ENCODE measurements at places on chromosomes 13 and 19.

GRCh38 chr13:74316547-74316946 is 182.3 kb upstream of the KLF12 start:
- no peak for DNase-seq

- no peak for DNase-seq
Measured at GRCh38 chr13:20528452-20528851, 2.8 kb upstream of the CRYL1 start.

DNA sequence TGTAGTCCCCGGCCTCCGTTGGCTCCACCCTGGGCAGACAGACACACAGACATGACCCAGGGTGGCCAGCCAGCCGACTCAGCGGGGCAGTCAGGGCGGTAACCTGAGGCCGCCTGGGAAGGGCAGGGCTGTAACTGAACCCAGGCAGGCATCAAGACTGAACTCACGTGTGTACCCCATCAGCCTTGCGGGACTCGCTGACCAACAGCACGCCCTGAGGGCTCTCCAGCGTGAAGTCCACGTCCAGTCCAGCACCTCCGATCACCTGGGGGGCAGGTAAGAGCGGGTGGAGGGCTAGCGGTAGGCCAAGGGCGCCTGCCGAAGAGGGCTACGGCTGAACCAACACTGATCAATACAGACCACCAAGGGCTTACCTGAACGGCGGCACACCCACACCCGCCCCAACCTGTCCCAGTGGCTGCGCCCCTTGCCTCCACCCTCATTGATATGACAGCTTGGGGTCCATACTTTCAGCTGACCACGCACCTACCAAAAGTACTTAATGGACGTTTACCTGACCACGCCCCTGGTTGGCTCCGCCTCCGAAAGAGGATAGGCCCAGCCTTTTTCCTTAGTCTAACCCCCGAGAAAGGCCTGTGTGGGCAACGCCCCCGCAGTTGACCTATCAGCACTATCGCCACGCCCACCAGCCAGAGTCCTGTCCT is 791 bp downstream of the TMED1 start:
- DNase-seq = no peak

DNA sequence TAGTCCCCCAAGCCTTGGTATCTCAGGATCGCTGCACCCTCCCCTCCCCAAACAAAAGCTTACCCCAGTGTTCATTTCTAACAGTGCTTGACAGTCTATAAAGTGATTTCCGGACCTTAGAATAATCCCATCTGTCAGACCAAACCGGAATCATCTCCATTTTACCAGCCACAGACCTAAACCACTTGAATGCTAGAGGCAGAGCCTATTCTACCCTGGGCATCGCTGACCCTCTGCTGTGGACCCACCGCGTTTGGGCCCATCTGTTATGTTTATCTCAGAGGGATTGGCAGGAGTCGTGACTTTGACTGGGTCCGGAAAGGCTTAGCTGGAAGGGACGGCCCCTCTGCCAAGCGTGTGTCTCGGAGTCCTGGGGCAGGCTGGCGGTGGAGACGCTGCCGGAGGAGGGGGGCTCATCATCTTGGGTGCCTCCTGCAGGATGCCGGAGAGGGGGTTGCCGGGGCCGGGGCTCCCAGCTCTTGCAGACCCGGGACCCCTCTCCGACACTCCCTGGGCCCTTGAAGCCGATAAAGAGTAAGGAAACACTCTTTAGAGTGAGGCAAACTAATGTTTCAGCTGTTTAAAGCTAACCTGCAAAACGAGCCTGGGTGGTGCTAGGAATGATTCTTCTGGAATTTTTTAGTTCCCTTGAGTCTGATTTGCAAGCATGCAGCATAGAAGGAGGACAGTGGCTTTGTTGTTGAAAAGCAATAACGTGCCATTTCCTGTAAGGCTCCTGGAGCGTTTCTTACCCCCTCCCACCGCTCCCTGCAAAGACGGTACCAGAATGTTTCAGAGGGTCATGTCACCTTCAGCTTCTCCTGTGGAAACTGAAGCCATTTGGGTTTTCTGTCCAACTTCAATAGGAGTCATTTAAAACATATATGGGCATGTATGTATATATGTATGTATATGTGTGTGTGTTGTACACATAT is 1.3 kb downstream of the SLC25A42 start:
- no peak for DNase-seq

- DNase-seq = no peak
Measured at GRCh38 chr13:68908879-68909278, 1198.7 kb upstream of the ATXN8OS start.

DNA sequence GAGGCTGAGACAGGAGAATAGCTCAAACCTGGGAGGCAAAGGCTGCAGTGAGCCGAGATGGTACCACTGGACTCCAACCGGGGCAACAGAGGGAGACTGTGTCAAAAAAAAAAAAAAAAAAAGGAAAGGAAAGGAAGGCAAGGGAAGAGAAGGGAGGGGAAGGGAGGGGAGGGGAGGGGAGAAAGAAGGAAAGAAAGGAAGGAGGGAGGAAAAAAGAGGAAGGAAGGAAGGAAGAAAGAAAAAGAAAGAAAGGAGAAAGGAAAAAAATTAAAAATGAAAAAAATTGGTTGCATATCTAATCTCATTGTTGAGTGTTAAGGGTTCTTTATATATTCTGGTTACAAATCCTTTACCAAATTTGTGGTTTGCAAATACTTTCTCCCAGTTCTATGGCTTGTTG is 45.7 kb downstream of the ACSBG2 start:
- no peak for DNase-seq

DNA sequence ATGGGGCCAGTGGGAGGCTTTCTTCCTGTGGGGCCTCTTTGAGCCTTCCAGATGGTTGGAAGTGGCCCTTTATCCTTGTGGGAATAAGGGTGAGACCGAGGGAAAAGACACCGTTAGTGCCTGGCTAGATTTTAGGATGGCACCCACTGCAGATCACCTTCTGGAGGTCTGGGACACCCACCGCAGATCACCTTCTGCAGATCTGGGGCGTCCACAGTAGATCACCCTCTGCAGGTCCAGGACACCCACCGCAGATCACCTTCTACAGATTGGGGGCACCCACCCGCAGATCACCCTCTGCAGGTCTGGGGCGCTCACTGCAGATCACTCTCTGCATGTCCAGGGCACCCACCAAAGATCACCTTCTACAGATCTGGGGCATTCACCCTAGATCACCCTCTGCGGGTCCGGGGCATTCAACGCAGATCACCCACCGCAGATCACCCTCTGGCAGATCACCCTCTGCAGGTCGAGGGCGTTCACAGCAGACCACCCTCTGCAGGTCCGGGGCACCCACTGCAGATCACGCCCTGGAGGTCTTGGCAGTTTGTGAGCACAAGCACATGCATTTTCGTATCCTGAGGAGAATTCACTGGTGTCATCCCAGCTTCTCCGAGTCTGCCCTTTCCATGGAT is 153.4 kb upstream of the TSHZ3 start:
- no peak for DNase-seq

DNA sequence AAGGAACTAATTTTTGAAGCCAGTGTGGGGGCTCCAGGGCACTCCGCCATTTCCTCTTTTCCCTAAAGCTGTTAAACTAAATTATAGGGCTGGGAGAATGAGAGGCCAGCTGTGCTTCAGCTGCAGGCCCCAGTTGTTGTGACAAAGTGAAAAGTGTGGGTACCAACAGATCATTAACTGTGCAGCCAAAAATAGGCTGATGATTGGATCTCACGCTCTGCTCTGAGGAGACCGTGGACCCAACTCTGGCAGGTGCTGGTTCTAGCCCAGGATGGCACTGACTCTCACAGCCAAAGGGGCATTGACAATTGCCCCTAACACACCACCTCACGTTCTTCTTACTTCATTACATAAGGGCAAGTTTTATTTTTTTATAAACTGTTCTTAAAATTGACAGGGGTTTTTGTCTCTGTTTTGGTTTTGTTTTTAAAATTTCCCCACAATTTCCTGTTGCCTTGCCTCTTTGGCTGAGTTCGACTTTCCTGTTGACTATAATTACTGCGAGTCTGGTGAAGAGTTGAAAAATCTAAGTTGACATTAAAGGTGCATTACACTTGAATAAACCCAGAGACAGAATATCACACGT is 391.0 kb downstream of the FGF9 start:
- no peak for DNase-seq

- no peak for DNase-seq
Measured at GRCh38 chr19:28718909-28719308, 494.0 kb downstream of the UQCRFS1 start.

GRCh38 chr19:52679598-52679997 is 41.4 kb upstream of the ZNF83 start:
- DNase-seq = no peak

DNA sequence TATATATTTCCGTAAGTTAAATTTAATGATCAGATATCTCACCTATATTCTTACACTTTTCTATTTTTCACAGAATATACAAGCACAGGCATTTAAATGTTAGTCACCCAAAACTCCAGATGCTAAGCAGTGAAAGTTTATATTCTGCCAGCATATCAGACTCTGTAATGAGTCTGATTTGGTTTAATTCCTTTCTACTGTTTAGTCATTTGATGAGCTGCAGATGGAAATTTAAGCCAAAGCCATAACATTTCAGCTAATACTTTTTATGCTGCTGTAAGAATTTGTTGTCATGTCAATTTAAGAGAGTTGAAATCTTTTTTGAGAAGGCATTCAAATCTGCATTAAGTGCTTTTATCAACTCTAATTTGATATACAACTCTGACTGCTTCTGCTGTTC is 8.0 kb downstream of the FRY start:
- no peak for DNase-seq

GRCh38 chr13:97569841-97570240 is 135.9 kb downstream of the RAP2A start:
- no peak for DNase-seq

GRCh38 chr19:33639035-33639681 is 17.4 kb downstream of the CHST8 start:
- DNase-seq = no peak

GRCh38 chr19:768424-768823 is 17.5 kb downstream of the MISP start:
- DNase-seq = no peak

GRCh38 chr13:46982856-46983582 is 86.2 kb upstream of the HTR2A start:
- DNase-seq = no peak

- DNase-seq = no peak
Measured at GRCh38 chr13:99421271-99421670, 80.0 kb upstream of the TM9SF2 start.

DNA sequence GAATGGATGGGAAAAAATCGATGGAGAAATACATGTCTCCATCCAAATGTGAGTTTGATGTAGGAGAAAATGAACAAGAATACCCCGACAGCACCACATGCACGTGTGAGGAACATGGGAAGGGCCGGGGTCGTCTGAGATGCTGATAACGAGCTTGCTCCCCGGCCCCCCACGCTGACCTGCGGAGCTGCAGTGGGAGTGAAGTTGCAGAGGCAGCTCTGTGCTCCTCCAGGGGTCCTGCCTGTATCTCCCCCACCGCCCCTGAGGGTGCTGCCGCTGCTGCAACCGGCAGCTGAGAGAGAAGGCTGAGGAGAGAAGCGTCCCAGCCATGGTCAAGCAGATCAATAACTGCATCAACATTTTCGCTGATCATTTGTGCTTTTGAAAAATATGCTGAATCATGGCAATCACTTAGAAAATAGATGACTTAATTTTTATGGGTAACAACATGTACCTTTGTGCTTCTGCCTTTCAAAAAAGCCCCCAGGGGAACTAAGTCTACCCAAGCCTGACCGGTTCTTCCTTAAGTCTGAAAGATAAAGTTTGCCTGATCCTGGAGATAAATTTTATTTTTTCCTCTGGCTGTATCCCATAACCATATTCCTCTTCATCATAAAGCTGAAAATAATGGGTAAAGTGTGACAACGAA is 18.2 kb upstream of the NAXD start:
- no peak for DNase-seq

DNA sequence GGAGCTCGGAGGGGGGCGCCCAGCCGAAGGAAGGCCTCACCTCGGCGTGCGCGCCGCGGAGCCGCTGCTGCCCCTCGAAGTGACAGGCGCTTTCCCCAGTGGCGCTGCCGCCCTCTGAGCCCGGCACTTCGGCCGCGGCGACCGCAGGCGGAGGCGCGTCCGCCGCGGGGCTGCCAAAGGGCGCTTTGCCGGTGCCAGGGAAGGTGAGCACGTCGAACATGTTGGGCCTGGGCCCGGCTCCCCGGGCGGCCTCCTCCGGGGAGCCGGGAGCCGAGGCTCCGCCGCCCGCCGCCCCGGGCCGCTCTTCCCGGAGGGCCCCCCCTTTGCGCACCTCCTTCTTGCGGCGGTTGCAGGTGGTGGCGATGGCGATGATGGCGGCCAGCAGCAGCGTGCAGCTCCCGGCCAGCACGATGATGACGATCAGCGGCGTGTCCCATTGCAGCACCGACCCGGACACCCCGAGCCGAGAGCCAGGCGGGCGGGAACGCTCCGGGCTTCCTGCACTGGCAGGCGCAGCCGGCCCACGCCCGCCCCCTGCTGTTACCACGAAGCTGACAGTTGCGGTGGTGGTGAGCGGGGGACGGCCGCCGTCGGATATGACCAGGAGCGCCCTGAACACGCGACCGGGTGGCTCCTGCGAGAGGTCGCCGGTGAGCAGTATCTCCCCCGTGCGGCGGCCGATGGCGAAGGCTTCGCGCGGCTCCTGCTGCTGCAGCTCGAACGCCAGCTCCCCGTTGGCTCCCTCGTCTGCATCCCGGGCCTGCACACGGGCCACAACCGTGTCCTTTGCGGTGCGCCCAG is 2.5 kb downstream of the PCDH8 start:
- DNase-seq = no peak

- no peak for DNase-seq
Measured at GRCh38 chr19:30711296-30711695, 339.1 kb downstream of the ZNF536 start.

GRCh38 chr13:29993716-29994488 is 143.5 kb upstream of the UBL3 start:
- DNase-seq = no peak

DNA sequence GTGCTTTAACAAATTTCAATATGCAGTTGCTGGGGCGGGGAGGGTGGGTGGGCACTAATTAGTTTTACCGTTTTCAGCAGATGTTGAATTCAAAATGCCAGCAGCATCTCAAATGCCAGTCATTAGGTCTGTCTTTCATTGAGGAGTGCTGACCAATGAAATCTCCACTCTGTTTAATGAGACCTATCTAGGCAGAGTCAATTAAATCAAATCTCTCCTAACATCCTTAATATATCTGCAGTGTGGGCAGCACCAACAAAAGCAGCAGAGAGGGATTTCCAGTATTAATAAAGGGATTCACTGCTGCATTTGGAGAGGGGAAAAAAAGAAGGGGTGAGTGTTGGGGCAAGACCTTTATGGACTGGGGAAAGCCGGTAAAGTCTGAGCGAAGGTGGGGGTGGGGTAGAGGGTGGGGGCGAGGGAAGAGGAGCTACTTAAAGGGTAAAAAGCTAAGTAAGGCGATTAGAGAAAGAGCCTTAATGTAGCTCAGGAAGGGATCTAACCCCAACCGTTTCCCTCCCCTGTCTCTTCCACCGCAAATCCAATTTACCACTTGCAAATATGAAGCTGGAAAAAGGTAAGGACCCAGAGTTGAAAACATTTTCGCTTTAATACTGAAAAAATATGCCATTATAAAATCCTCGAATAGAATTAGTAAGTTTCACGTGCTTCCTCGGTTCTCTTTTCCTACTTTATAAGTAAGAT is 4.5 kb downstream of the SLITRK1 start:
- no peak for DNase-seq

- no peak for DNase-seq
Measured at GRCh38 chr13:28356561-28357021, 138.3 kb downstream of the FLT1 start.

Data from cortex of kidney (tissue), 1 donor.